ENCODE measurements at places on chromosomes 3 and 15. TPM values are rescaled to one million over a fixed set of nuclear protein-coding genes. Genes with fewer than 3 reads are reported as not detected.

DNA sequence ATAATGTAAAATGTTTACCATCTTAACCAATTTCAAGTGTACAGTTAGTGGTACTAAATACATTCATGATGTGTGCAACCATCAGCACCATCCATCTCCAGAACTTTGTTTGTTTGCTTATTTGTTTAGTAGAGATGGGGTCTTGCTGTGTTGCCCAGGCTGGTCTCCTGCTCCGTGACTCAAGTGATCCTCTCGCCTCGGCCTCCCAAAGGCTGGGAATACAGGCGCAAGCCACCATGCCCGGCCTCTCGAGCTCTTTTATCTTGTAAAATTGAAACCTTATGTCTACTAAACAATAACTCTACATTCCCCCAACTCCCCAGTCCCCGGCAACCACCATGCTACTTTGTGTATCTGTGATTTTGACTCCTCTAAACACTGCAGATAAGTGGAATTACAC is 31.9 kb downstream of the FBXO45 start:
- no peak for DNase-seq

GRCh38 chr3:127448161-127448561 is 142.4 kb downstream of the TPRA1 start:
- no peak for DNase-seq

Gene PAQR9
- total RNA-seq, result 2.5 TPM

Gene UROC1
- not detected for total RNA-seq

Gene MOBP
- total RNA-seq, result not detected
